ENCODE measurements at places on chromosomes 5 and 9.

DNA sequence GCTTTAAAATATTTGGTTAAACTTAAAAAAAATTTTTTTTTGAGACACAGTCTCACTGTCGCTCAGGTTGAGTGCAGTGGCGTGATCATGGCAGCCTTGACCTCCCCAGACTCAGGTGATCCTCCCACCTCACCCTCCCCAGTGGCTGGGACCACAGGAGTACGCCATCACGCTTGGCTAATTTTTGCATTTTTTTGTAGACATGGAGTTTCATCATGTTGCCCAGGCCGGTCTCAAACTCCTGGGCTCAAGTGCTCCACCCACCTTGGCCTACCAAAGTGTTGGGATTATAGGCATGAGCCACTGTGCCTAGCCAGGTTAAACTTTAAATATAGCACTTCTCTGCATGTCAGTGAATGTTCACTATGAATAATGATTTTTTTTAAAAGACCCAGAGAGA lies 224.5 kb upstream of the RFX3 start:
- no peak for DNase-seq

GRCh38 chr5:95720094-95720786 lies 10.9 kb upstream of the RHOBTB3 start:
- no peak for DNase-seq

DNA sequence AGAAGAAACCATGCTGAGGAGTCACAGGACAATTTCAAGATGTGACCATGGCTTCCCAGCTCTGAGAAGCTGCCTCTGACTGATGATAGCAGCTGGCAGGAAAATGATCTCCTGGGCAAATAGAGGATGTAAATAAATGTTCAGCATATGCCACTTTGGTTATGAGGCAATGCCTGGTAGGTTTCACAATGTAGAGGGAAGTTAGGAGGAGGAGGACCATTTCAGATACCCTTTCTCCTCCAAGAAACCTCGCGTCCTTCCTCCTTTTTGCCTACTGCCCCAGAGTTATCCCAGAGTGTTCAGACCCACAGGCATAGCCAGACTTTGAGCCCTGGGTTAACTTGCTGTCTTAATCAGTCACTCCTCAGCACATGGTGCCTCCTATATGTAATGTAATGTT lies 541.6 kb upstream of the DAP start:
- DNase-seq = no peak

DNA sequence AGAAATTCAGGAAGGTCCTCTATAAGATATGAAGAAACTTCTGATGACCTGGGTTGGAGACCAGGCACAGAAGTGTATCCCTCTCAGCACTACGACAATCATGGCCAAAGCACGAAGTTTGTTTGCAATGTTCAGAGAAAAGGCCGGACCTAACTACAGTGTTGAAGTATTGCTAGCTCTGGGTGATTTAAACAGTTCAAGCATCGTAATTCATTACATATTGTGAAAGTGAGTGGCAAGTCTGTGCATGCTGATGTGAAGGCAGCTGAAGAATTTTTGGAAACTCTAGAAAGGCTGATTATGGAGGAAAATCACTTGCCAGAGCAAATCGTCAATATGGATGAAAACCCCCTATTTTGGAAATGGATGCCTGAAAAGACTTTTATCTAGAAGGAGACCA lies 67.2 kb upstream of the PANK3 start:
- no peak for DNase-seq

- DNase-seq = no peak
Observed at GRCh38 chr9:127255692-127256091, 8.9 kb upstream of the GARNL3 start.

DNA sequence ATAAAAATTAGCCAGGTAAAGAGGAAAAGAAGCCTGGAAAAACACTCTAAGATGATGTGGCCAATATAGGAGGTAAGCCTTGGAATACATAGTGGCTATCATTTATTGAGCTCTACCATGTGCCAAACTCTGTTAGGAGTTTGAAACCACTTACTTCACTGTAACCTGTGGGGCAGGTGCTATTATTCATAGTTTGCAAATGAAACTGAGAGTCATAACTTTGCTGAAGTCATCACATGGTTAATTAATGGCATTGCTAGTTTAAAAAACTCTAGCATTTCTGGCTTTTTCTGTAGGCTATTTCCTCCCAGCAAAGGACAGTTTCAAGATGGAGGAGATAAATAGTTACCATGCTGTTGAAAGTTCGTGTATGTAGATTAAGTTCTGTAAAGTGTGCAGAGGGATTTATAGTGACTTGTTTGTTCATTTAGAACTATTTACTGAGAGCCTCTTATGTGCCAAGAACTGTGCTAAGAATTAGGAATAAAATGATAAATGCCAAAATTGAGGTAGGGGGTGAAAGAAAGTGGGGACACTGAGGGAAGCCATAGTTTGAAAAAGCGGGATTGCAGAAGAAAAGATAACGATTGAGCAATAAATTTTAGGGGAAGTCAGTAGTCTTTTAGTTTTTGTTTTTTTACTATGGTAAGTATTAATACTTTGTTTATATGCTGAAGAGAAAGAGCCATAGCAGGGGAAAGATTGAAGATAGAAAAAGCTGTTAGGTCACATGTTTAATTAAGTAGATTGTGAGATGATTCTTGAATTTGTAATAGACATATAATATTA lies 57.2 kb downstream of the WDR70 start:
- DNase-seq = no peak

DNA sequence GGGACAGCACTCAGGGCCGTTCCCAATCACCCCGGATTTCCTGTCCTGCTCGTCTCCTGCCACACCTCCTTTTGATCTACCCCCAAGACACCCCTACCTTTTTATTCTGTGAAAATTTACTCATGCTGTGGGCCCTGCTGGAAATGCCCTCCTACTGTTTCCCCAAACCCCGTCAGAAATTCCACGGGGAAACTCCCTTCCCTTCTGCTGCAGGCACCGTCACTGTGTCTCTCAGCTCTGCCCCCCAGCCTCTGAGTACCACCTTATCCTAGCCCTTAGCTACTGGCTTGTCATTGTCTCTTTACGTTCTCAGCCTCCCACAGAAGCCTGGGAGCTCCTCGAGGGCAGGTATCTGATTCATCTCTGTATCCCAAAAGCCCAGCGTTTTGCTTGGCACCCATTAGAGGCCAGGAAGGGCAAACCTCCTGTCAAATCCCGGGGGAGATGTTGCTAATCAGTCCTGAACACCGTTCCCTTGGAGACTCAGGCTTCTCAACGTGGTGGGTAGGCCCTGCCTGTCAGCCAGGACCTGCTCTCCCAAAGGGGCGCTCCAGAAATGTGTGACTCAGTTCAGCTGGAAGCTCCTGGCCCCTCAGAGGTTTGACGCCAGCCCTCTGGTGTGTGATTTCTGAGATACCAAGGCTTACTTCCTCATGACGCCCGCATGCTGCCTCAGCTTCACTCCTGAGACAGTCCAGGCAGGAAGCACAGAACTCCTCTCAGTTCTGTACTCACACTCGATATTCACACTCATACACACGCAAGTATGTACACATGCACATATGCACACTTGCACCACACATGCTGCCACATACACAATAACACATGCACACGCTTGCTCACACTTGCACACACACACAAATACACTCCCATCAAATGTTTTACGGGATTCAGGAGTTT lies 50.7 kb upstream of the GRHPR start:
- DNase-seq = no peak

DNA sequence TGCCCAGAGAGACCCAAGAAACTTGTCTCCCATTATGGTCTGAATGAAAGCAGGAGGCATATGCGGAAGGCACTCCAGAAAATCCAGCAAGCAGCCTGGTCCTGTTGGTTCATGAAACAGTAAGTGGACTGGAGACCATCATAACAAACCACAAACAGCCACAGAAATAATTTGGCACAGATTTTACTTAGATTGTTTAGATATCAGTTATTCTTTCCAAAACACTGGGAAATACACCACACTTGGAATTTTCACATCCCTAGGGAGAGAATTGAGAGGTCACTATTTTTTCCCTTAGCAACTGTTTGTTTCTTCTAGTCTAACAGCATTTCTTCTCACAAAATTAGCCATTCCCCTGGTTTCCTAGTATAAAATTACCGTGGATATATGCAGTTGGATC lies 300.8 kb downstream of the OSTF1 start:
- no peak for DNase-seq

- DNase-seq = no peak
Observed at GRCh38 chr5:101338226-101338625, 435.1 kb upstream of the ST8SIA4 start.

DNA sequence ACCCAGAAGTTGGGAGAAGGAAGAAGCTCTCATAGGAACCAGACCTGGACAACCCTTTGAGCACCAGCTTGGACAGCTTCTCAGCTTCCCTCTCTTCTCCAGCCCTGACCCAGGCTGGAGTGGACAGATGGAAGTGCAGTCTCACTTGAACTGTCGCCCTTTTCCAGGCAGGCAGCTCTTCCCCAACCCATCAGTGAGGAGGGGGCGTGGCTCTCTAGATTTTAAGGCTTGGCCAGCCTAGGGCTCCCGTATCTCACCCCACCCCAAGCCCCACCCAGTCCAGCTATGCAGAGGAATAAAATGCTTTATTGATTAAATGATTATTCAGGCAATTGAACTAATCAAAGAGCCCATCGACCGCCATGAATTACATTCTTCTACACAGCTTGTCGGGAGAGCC lies 2.2 kb downstream of the PAX5 start:
- no peak for DNase-seq

GRCh38 chr9:91935805-91936514 lies 14.1 kb downstream of the ROR2 start:
- no peak for DNase-seq

DNA sequence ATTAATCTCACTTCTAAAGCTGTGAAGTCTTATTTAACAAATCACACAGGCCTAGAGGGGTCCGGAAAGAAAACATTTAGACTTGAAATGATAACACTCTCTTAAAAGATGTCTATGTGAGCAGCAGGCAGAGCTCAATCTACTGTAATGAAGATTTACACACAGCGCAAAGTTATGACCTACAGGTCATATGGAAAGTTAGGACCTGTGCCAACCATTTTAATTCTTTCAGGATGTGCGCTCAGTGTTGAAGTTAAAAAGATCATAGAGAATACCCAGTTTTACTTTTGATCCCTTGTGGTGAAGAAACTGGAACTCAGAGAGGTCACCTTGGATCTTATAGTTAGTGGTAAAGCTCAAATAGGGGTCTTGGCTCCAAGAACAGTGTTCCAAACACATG lies 3.1 kb upstream of the CREBRF start:
- DNase-seq = no peak

DNA sequence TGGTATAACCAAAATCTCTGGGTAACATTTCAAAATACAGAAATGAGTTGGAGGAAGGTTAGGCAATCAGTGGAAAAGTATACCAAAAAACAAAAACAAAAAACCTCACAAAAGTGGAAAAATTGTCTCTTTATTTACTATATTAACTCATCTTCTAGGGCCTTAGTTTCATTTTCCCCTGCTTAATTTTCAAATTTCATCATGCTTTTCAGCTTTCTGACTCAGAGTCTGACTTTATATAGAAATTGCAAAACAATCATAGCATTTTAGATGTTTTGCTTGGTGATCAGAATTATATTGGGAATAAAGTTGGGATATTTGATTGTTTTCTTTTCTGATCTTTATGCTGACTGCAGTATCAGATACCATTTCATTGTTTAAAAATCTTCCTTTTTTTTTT lies 257.0 kb upstream of the PRR16 start:
- DNase-seq = no peak

GRCh38 chr5:179825655-179826182 lies 5.0 kb downstream of the SQSTM1 start:
- no peak for DNase-seq

DNA sequence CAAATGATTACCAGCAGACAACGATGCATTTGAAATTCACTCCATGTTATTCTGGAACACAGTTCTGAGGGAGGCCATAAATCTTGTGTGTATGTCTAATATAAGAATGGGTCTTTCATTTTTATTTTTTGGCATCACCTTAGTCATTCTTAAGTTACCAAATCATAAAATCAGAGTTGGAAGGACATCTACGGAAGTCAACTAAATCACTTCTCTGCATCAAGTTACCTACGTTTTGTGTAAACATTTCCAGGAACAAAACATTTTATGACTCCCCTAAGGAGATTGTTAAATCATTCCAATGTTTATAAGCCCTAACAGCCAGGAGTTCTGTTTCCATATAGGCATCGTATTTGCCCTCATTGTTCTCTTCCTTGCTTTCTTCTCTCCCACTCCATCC lies 378.2 kb downstream of the FAM170A start:
- DNase-seq = no peak

GRCh38 chr5:33423018-33423630 lies 17.6 kb upstream of the TARS1 start:
- DNase-seq = no peak

DNA sequence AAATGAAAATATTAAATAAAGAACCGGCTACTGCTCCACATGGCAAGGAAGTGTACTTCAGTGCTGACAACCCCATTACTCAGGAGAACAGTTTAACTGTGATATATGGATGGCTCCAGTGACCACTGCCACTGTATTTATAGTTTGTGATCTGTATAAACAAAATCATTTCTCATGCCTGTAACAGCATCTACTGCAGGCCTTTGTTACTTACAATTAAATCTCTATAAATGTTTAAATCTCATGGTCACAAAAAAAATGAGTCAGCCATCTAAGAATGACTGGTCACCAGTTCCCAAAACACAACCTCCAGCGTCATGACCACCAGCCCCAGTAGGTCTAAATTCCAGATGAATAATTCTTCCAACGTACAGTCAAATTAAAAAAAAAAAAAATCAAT lies 24.6 kb downstream of the SERINC5 start:
- no peak for DNase-seq

DNA sequence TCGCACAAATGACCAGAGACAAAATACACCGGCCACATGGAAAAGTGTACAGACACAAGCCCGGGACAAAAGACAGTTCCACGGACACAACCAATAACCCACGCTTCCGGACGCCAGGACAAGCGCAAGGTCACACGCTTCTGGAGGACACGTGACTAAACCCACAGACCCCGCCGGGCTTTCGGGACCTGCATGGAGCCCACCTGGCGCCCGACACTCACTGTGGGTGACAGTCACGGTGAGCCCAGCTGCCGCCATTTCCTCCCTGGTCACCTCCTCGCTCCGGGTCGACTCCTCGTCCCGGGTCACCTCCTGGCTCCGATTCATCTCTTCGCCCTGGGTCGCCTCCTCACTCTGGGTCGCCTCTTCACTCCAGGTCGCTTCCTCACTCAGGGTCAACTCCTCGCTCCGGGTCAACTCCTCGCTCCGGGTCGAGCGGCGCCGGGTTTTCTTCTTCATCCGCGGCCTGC lies 470 bp downstream of the BAG1 start:
- DNase-seq = peak; percentile 41

DNA sequence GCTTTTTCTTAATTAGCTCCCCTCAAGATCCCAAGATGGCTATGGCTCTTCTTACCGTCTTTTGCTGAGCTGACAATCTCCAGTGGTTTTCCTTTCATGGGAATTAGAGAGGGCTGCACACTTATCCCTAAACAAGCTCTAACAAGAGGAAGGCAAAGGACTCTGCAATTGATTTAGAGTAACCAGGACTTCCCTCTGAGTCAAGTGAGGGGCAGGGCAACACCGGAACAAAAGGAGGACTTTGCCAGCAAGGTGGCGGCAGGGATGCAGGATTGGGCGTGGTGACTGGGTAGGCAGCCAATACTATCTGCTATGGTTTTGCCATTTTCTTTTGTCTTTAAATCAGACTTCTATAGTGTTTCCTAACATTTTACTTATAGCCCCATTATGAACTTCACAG lies 9.8 kb downstream of the SLC44A1 start:
- no peak for DNase-seq

Data from stimulated activated CD4-positive, alpha-beta T cell treated with anti-CD3 and anti-CD28 coated beads, Interleukin-12 subunit alpha, Interleukin-12 subunit beta, amount 100 ng/mL, for 4 hours (primary cell).